ENCODE measurements at places on chromosomes 3 and 15.

GRCh38 chr3:194730365-194730764 is 44.7 kb downstream of the FAM43A start:
- DNase-seq, result no peak

- DNase-seq, result peak; percentile 51
Observed at GRCh38 chr3:123027292-123028232, at the start of gene SEMA5B. Gene SEMA5B (minus strand): TSS chr3:123027763. CDS start chr3:122961263, 66,500 bp downstream.

DNA sequence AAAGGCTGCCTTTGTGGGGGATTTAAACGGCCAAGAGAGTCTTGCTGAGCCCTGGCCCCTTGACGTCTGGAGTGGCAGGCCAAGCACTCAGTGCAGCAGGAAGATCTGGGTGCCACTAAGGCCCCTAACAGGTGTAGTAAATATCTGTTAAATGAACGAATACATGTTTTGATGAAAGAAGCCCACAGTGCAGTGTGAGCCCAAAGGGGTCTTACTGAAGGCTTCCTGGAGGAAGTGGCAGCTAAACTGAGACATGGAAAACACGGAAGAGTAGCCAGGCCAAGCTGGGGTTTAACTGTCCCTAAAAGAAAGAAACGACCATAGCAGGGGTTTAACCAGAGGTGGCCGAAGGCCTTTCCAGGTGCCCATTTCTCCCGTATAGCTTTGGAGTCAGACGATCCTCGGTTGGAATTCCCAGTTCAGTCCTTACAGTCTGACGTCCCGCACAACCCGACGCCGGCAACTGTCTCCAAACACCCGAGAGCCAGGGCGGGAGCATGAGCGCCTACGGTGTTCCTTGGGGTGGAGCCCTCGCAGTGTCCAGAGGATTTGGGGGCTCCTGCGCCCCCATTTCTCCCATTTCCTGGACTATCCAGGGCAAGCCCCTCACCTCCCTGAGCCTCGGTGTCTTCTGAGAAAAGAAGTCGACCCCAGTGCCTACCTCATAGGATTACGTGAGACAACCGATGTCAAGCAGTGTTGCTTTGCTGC is 910 bp upstream of the ABHD6 start:
- no peak for DNase-seq

DNA sequence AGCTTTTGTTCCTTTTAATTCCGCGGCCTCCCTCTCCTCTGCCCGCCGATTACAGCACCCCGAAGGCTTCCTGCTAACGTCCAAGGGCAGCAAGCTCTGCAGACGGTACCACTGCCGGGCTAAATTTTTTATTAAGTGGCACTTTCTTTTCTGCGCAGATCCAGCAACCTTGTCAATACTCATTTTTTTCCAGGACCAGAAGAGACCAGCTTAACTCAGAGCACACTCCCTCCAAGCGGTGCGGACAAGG is 542 bp upstream of the MEIS2 start:
- DNase-seq, result no peak

DNA sequence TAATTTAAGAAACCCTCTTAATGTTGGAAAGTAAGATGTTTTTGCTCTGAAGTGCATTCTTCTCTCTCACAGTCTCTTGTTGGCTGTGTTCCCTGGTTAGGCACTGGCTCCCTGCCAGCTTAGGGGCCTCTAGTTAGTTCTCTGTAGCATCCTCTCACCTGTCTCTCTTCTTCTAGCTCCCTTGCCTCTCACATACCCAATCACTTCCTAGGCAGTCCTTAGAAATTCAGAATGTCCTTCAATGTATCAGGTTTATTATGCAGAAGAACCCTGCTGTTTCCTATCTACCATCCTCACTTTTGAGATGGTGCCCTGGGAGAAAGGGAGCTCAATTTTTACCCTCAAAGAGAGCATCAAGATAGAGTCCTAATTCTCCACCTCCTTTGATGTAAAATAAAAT is 36.2 kb upstream of the CPNE4 start:
- no peak for DNase-seq

- no peak for DNase-seq
Observed at GRCh38 chr3:108029466-108029865, 61.4 kb downstream of the CD47 start.

DNA sequence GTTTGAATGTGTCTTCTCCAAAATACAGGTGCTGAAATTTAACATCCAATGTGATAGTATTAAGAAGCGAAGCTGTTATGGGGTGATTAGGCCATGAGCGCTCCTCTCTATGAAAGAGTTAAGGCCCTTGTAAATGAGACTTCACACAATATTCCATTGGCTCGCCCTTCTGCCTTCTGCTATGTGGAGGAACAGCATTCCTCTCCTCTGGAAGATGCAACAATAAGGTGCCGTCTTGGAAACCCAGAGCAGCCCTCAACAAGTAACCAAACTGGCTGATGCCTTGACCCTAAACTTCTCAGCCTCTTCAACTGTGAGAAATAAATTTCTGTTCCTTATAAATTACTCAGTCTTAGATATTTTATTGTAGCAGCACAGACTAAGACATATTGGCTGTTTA is 874.6 kb downstream of the ROBO1 start:
- no peak for DNase-seq

DNA sequence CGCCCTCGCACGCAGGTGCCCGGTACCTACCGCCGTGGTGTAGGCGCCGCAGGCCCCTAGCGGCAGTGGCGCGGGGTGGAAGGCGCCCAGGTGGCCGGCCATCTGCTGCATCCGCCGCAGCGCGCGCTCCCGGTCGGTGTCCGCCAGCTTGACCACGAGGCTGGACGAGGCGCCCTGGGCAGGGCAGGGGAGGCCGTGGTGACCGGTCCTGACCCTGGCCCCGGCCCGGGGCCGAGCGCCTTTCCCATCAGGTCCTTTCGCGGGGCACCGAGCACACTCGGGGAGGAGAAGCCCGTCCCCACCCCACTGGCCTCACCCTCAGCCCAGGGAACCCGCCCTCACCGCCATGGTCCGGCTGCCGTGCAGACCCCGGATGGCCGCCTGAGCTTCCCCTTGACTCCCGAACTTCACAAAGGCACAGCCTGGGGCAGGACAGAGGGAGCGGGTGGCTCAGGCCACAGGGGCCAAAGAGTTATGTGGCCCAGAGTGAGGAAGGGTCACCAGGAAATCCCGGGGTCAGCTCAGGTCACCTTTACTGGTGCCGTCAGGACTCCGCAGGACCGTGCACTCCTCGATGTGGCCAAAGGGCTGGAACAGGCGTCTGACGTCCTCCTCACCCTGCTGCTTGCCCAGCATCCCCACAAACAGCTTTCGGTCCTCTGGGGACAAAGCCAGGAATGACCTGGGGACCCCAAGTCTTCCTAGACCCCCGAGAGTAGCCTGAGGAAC is 17.4 kb upstream of the PARP6 start:
- no peak for DNase-seq

GRCh38 chr3:187966636-187967406 is 187.1 kb upstream of the LPP start:
- DNase-seq, result no peak

DNA sequence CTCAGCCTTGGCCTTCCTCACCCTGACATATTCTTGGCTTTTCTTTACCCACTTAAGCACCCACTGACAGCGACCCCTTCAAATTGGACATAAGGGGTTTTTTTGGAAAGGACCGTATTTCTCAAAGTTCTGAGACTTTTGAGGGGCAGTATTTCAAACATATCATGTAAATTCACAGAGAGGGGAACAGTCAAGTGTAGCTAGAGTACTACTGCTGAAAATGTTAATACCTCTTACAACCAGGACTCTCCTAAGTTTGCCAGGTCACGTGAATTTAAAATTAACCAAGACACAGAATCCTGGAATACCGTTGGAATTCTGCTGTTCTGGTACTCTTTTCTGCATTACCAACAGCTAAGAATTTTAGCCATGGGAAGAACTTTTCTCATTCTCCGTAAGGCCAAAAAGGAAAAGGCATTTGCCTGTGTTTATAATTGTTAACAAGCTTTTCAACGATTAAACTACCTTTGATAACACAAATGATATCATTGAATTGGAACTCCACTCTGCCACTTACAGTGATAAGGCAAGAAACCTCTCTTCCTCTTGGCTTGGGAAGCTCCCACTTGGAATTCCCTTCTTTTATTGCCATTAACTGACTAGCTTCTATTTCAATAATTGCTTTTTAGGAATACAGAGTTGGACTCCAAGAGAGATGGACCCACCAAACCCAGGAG is 597 bp upstream of the GBE1 start:
- no peak for DNase-seq

GRCh38 chr3:180321534-180321933 is 280.4 kb upstream of the TTC14 start:
- no peak for DNase-seq

- DNase-seq, result no peak
Observed at GRCh38 chr15:100095541-100096247, 246.1 kb downstream of the ADAMTS17 start.

DNA sequence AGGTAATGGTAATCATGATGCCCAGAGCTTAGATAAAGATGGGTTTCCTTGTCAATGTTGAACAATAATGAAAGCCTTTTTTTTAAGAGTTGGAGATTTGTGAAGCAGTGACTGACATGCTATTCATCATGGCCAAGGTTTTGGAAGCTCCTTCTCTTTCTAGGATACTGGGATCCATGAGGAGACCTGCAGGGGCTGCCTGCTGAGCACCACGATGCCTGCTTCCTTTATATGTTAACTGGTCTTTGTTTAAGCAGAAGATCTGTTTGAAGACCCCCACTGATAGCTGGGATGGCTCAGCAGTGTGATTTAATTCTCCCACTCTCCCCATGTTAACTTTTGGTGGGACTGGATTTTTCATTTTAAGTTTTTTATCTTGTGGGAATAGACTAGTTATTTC is 15.8 kb downstream of the RBP1 start:
- no peak for DNase-seq

DNA sequence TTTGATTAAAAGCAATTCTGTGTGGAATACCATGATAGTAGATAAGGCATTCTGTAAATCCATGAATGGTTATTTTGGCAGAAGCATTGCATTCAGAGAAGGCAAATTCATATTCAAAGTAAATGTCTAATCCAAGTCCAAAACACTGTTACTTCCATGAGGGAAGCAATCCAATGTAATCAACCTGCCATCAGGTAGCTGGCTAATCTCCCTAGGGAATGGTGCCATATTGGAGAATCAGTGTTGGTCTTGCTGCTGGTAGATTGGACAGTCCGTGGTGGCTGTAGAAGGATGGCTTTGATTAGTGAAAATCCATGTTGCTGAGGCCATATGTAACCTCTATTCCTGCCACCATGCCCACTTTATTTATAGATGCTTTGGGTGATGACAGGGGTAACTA is 72.1 kb upstream of the TNIK start:
- no peak for DNase-seq

- no peak for DNase-seq
Observed at GRCh38 chr15:78620021-78620526, 722 bp downstream of the CHRNA3 start.

- no peak for DNase-seq
Observed at GRCh38 chr3:156209631-156210335, 89.4 kb downstream of the KCNAB1 start.

DNA sequence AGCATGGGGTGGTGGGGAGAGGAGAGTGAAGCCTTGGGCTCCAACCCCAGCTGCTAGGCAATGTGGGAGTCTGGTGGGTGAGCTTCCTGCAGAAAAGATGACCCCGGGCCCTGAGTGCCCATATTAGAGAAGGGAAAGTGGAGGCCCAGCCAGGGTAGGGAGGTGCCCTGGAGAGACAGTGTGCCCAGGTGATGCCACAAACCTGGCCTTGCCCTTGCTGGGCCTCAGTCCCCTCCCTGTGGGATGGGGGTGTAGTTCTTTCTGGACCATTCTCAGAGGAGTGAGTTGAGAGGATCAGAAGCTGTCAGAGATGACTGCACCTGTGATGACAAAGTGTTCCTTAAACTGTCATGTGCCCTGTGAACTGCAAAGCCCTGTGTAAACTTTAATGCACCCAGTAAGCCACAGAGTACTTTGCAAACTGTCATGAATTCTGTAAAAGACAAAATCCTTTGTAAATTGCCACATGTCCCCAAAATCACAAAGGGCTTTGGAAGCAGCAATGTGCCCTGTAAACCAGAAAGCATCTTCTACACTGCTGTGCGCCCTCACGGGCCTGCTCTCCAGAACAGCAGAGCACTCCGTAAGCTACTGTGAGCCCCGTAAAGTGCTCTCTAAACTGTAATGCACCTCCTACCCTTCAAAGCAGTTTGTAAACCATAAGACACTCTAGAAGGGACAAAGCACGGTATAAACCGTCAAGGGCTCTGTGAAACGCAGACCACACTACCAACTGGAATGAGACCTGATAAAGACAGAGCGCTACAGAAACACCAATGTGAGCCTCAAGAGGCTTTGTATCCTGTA is 51.3 kb upstream of the FGD5 start:
- DNase-seq, result no peak

DNA sequence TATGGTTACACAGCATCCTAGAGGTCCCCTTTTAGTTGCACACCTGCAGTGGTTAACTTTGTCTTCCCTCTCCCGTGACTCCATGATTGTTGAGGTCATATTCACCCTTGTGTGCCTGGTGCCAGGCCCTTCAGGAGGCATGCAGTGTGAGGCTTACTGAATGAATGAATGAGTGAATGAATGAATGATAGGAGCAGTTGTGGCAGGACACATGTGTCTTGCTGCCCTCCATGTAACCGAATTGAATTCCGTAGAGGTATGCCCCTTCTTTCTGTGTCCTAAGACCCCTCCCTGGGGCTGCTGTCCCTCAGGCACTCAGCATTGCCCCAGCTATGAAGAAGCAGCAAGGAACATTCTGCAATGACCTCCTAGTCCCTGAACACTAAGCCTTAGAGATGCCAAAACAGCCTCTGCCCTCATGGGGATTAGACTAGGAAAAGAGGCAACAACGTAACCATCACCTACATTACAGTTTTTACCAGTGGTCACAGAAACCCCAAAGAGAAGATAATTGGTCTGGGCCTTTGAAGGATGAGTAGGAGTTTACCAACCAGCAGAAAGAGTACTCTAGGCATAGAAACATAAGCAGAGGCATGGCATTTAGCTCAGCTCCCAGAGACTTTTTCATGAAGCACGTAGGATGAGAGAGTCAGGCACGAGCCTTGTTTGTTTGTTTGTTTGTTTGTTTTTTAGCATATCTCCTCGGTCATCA is 22.5 kb upstream of the CPNE9 start:
- DNase-seq, result no peak

DNA sequence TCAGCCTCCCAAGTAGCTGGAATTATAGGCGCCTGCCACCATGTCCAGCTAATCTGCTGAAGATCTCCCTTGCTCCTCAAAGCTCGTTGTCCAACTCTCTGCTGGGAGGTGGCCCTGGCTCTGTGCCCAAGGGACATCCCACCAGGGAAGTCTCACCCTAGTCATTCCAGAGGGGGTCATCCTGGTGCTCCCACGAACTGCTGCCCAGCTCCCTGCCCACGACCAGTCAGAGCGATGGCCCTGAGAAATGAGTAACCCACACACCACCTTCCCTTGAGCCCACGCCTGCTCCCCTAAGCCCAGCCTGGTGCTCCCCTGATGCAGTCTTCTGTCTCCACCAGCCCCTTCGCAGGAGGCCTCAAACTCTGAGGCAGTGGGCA is 5.2 kb downstream of the KLHL25 start:
- DNase-seq, result no peak

GRCh38 chr3:115624029-115624741 is 875 bp downstream of the GAP43 start:
- no peak for DNase-seq

GRCh38 chr3:43074901-43075689 is 30.8 kb downstream of the POMGNT2 start:
- DNase-seq, result no peak

GRCh38 chr3:187987924-187988323 is 166.0 kb upstream of the LPP start:
- DNase-seq, result no peak

GRCh38 chr3:143627336-143627735 is 220.9 kb downstream of the SLC9A9 start:
- no peak for DNase-seq
